Gastrocnemius medialis (tissue), 4 donors: ENCODE measurements at places on chromosomes 7 and 10. TPM values are rescaled to one million over a fixed set of nuclear protein-coding genes. Genes with fewer than 3 reads are reported as not detected.
A peak's percentile ranks its signal among the peaks of the same experiment; 100 is the strongest.

DNA sequence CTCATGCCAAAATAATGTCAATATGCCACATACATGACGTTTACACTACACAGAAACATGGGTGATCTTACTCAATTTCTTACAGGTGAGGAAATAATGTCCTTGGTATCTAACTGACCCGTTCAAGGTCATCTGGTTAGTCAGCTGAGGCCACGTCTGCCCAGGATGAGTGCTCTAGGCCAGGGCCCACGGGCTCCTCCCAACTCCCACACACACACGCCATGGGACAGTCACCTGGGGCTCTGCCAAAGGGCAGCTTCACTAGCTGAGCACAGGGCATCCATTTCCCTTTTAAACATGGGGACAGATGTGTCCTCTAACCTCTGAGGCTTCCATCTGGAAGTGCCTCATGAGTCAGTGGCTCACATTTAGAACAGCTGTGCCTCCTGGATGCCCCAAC is 123.9 kb downstream of the TNS3 start:
- DNase-seq: peak; percentile 83
- H3K36me3 ChIP-seq: no peaks in the 10 kb centered on the region
- no peaks in the 10 kb centered on the region for H3K27me3 ChIP-seq
- H3K4me3 ChIP-seq: no peak overlapping the region
- peak overlapping the region; percentile 84 for H3K27ac ChIP-seq

GIMAP5 gene
- 14.4 TPM for total RNA-seq

GRCh38 chr10:3568983-3569382 is 216.0 kb downstream of the KLF6 start:
- peak overlapping the region; percentile 63 for H3K27ac ChIP-seq
- DNase-seq: no peak
- H3K36me3 ChIP-seq: no peaks in the 10 kb centered on the region
- no peak overlapping the region for H3K4me3 ChIP-seq
- no peaks in the 10 kb centered on the region for H3K27me3 ChIP-seq

- peak overlapping the region; percentile 93 for H3K27ac ChIP-seq
- peak; percentile 38 for DNase-seq
- H3K27me3 ChIP-seq: no peaks in the 10 kb centered on the region
- peaks cover 97% of the 10 kb centered on the region for H3K4me1 ChIP-seq
Measured at GRCh38 chr10:125061557-125062226, 98.7 kb downstream of the CTBP2 start.

DNA sequence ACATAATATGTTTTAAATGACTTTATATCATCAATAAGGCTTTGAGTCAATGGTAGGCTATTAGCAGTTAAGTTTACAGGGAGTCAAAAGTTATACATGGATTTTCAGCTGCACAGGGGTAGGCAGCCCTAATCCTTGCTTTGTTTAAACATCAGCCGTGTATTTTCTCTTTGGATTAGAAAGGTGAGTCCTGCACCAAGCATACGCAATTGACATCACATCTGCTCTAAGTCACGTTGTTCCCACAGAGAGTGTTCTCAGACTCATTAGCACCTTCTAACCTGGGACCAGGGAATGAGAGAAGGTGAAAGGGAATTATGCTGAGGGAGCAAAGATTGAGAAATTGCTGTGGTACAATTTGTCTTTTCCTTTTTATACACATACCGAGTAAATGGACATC is 148.6 kb upstream of the ZNF804B start:
- DNase-seq: no peak
- no peaks in the 10 kb centered on the region for H3K36me3 ChIP-seq
- no peak overlapping the region for H3K4me3 ChIP-seq
- H3K4me1 ChIP-seq: no peaks in the 10 kb centered on the region
- no peaks in the 10 kb centered on the region for H3K27me3 ChIP-seq

- H3K4me3 ChIP-seq: no peak overlapping the region
- no peaks in the 10 kb centered on the region for H3K4me1 ChIP-seq
- H3K27me3 ChIP-seq: no peaks in the 10 kb centered on the region
- DNase-seq: no peak
- H3K36me3 ChIP-seq: no peaks in the 10 kb centered on the region
Measured at GRCh38 chr10:57785068-57785467, 482.6 kb downstream of the IPMK start.

DNA sequence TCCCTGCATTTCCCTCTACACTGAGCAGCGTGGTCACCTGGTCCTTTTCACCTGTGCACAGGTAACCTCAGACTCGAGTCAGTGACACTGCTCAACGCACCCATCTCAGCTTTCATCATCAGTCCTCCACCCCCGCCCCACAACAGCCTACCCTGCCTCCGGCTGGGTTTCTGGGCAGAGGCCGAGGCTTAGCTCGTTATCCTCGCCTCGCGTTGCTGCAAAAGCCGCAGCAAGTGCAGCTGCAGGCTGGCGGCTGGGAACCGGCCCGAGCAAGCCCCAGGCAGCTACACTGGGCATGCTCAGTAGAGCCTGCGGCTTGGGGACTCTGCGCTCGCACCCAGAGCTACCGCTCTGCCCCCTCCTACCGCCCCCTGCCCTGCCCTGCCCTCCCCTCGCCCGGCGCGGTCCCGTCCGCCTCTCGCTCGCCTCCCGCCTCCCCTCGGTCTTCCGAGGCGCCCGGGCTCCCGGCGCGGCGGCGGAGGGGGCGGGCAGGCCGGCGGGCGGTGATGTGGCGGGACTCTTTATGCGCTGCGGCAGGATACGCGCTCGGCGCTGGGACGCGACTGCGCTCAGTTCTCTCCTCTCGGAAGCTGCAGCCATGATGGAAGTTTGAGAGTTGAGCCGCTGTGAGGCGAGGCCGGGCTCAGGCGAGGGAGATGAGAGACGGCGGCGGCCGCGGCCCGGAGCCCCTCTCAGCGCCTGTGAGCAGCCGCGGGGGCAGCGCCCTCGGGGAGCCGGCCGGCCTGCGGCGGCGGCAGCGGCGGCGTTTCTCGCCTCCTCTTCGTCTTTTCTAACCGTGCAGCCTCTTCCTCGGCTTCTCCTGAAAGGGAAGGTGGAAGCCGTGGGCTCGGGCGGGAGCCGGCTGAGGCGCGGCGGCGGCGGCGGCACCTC is at the start of the genes KLLN and PTEN:
KLLN (minus strand) TSS at position 481 of the 891 bp plus-strand sequence. CDS start 1,046 bp downstream, outside the sequence.
PTEN (plus strand) TSS at position 573 of the 891 bp plus-strand sequence. CDS start 845 bp downstream, outside the sequence.
- peak within 1 kb of the TSS; percentile 97 for H3K27ac ChIP-seq
- H3K36me3 ChIP-seq: no peaks in the 10 kb centered on the region
- no peaks in the 10 kb centered on the region for H3K27me3 ChIP-seq
- H3K4me1 ChIP-seq: peaks cover 10% of the 10 kb centered on the region
- DNase-seq: peak; percentile 85

DNA sequence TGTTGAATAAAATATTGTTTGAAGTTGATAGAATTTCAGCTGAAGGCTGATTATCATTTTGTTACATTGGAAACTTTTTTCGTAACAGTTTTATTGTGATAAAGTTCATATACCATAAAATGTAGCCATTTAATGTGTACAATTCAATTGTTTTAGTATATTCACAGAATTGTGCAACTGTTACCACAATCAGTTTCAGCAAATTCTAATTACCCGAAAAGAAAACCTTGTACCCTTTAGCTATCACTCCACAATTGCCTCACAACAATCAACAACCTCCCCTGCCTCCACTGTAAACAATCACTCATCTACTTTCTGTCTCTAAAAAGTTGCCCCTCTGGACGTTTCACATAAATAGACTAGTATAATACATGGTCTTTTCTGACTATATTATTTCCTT is 179.7 kb upstream of the BET1 start:
- H3K4me3 ChIP-seq: no peak overlapping the region
- no peaks in the 10 kb centered on the region for H3K4me1 ChIP-seq
- peak overlapping the region; percentile 49 for H3K27ac ChIP-seq
- no peak for DNase-seq
- no peaks in the 10 kb centered on the region for H3K36me3 ChIP-seq
- no peaks in the 10 kb centered on the region for H3K27me3 ChIP-seq

GRCh38 chr10:88200312-88201032 is 337.0 kb downstream of the PTEN start:
- H3K4me1 ChIP-seq: no peaks in the 10 kb centered on the region
- no peak overlapping the region for H3K27ac ChIP-seq

- H3K36me3 ChIP-seq: no peaks in the 10 kb centered on the region
- no peak overlapping the region for H3K4me3 ChIP-seq
- H3K27ac ChIP-seq: no peak overlapping the region
Measured at GRCh38 chr10:93852476-93853095, 41.2 kb upstream of the SLC35G1 start.

GRCh38 chr10:70967591-70968587 is 79.5 kb upstream of the PCBD1 start:
- no peaks in the 10 kb centered on the region for H3K36me3 ChIP-seq
- DNase-seq: no peak
- H3K27ac ChIP-seq: no peak overlapping the region
- H3K4me3 ChIP-seq: no peak overlapping the region

RNF148 gene
- total RNA-seq: not detected

- H3K27ac ChIP-seq: peak overlapping the region; percentile 99
- peaks cover 26% of the 10 kb centered on the region for H3K36me3 ChIP-seq
- DNase-seq: no peak
- no peak overlapping the region for H3K4me3 ChIP-seq
Measured at GRCh38 chr10:86681047-86681446, 12.7 kb downstream of the LDB3 start.

DNA sequence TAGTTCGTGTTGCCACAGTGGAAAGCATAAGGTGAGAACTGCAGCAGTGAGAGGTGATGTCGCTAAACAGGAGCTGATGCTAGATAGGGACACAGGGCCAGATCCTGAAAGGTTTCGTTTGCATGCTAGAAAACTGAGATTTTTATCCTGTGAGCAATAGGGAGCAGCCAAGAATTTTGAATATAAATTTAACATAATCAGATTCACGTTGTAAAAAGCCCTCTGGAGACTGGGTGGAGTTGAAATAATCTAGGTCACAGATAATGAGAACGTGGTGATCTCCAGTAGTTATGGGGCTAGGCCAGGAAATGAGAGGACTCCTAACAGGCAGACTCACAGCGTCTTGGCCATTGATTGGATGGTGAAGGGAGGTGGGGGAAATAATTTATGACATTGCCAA is 92.1 kb upstream of the IMMP2L start:
- no peak overlapping the region for H3K27ac ChIP-seq
- H3K4me1 ChIP-seq: no peaks in the 10 kb centered on the region
- DNase-seq: no peak
- H3K4me3 ChIP-seq: no peak overlapping the region

SEMA3E gene
- 0.22 TPM for total RNA-seq

DNA sequence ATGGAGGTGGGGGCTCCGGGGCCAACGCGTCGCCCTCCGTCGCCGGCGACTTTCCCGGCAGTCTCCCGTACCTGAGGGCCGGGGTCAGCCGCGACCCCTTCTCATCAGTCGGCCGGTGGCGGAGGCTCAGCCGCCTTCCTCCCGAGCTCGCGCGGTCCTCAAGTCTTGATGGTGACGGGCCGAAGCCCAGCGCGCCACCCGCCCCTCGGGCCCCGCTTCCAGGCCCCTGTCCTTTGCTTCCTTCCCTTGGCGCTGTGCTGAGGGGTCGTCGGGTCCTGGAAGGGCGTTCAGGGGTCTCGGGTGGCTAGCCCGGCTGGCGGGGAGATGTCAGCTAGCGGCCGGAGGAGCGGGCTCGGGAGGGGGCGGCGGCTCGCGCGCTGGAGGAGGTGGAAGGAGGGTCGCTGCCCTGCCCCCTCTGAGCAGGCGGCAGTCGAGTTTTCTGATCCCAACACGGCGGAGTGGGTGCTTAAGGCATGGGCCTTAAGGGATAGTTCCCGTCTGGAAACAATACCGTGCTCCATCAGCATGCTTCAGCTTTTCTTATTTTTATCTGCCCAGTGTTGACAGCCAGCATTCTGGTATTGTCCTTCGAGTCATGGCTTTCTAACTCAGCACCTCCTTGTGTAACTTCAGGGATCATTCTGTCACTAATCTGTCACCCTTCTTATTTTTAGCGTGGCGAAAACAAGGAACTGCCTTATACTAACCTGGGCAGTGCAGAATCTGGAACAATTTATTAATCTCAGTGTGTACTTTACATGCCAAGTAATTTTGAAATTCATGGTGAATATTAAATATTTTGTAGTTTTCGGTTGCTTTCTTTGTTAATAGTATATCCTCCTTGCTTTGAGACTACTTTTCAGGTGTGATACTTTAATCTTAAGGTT is 748 bp downstream of the PHTF2 start:
- DNase-seq: peak; percentile 56
- H3K27me3 ChIP-seq: no peaks in the 10 kb centered on the region
- H3K27ac ChIP-seq: peak overlapping the region; percentile 99
- no peaks in the 10 kb centered on the region for H3K36me3 ChIP-seq

DNA sequence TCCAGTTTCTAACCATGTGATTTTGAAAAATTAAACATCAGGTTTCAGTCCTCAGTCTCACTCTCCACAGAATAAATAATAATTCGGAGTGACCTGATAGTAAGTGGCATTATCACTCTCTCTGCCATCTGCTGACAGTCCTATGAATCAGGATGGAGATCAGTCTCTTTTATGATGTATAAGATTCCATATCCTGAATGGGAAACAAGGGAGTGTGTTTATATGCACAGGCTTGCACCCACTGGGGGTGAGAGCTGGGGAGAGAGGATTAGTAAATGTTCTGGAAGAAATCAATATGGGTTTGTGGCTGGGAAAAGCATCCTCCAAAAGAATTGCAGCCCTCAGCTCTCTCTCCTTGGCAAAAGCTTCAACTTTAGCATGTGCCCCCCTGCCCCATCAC is 45.3 kb downstream of the DGKI start:
- no peaks in the 10 kb centered on the region for H3K27me3 ChIP-seq
- H3K27ac ChIP-seq: no peak overlapping the region
- no peak for DNase-seq
- H3K36me3 ChIP-seq: no peaks in the 10 kb centered on the region
- no peak overlapping the region for H3K4me3 ChIP-seq
- H3K4me1 ChIP-seq: no peaks in the 10 kb centered on the region

DNA sequence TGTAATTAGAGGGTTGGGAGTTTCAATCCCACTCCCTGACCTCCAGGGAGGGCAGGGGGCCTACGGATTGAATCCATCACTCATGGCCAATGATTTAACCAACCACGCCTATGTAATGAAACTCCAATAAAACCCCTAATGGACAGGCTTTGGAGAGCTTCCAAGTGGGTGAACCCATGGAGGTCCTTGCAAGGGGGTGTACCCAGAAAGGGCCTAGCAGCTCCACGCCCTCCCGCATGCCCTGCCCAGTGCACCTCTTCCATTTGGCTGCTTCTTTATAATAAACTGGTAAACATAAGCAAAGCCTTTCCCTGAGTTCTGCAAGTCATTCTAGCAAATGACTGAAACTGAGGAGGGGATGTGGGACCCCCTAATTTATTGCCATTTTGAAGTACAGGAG is 280.1 kb downstream of the FRMD4A start:
- no peaks in the 10 kb centered on the region for H3K27me3 ChIP-seq
- H3K27ac ChIP-seq: no peak overlapping the region
- no peaks in the 10 kb centered on the region for H3K36me3 ChIP-seq

MYH16 gene
- not detected for total RNA-seq

- H3K4me1 ChIP-seq: no peaks in the 10 kb centered on the region
- no peaks in the 10 kb centered on the region for H3K36me3 ChIP-seq
- no peaks in the 10 kb centered on the region for H3K27me3 ChIP-seq
- H3K27ac ChIP-seq: no peak overlapping the region
Measured at GRCh38 chr7:80428161-80429054, 83.5 kb downstream of the GNAT3 start.

MBL2 gene
- total RNA-seq: not detected

HTRA1 gene
- total RNA-seq: 15.1 TPM
